ENCODE measurements at places on chromosomes 2 and 18.

- DNase-seq = no peak
Measured at GRCh38 chr2:43542285-43542933, 53.4 kb downstream of the THADA start.

- DNase-seq = no peak
Measured at GRCh38 chr2:154693741-154694340, 4.7 kb upstream of the KCNJ3 start.

- DNase-seq = no peak
Measured at GRCh38 chr2:49404108-49404507, 249.8 kb upstream of the FSHR start.

DNA sequence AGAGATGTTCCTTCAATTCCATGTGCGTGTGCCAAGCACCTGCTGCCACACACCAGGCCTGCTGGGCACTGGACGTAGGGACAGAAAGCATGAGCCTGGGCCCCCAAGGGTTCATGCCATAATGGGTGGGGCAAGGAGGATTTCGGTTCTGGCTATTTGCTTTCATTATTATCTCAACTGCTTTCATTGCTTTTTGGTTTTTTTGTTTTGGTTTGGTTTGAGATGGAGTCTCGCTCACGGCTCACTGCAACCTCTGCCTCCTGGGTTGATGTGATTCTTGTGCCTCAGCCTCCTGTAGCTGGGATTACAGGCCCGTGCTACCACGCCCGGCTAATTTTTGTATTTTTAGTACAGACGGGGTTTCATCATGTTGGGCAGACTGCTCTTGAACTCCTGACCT, 57.2 kb downstream of the SF3B1 start:
- DNase-seq = no peak

DNA sequence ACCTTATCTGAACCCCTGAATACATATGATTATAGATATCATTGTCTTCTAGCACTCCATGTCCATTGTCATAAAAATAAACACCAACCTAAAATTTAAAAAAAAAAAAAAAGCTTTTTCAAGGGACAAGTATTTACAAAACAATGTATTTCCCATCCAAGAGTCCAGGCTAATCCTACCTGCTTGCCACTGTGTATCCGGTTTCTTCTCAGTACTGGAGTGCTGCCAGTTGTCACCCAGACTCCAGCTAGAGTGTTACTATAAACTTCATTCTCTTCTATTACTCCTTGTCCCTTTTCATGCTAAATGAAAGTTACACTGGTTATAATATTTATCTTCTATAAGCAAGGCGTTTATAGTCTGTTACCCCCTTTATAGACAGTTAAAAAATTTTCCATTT, 35.8 kb downstream of the MSH6 start:
- no peak for DNase-seq

Data from non-pigmented ciliary epithelial cell (primary cell).